CD4-positive, alpha-beta T cell treated with Interleukin-6 for 4 hours (primary cell): ENCODE measurements at places on chromosomes 7 and 10.

- DNase-seq = no peak
Observed at GRCh38 chr7:75843613-75844116, 30.1 kb upstream of the CCL24 start.

DNA sequence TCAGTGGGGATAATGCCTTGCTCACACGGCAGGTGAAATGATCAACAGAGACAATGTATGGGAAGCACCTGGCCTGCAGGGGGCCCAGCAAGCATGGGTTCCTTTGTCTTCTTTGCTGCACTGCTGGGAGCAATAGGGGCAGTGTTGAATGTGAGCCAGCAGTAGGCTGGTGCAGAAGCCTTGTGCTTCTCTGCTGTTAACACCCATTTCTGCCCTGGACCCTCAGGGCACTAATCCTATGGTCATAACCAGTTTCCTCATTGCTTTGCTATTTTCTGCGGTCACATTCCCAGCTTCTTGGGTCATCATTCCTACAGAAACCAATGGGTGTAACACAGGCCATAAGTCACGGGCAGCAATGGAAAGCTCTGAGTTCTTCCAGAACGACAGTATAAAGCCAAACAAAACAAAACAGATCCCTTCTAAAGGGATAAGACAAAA, 10.9 kb upstream of the LGI1 start:
- DNase-seq = no peak

GRCh38 chr7:111785076-111785475, 222.8 kb upstream of the IMMP2L start:
- no peak for DNase-seq

DNA sequence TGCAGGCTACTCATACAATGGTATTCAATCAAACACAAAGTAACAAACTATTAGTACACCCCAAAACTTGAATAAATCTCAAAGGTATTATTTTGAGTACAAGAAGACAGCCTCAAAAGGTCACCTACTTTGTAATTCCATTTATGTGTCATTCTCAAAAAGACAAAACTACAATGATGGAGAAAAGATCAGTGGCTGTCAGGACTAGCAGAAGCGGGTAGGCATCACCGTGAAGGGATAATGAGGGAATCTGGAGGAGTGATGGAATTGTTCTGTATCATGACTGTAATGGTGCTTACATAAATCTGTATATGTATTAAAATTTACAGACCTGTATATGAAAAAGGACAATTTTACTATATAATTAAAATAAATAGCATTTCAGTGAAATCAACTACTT, 37.0 kb downstream of the COG5 start:
- no peak for DNase-seq

- DNase-seq = peak; percentile 72
Observed at GRCh38 chr7:39951226-39952194, 1.5 kb downstream of the CDK13 start.

GRCh38 chr7:151851145-151851751, 25.7 kb downstream of the PRKAG2 start:
- DNase-seq = peak; percentile 16

GRCh38 chr7:15725051-15725450, 38.6 kb upstream of the MEOX2 start:
- DNase-seq = no peak

- DNase-seq = no peak
Observed at GRCh38 chr10:30353851-30354250, 4.8 kb upstream of the MTPAP start.

DNA sequence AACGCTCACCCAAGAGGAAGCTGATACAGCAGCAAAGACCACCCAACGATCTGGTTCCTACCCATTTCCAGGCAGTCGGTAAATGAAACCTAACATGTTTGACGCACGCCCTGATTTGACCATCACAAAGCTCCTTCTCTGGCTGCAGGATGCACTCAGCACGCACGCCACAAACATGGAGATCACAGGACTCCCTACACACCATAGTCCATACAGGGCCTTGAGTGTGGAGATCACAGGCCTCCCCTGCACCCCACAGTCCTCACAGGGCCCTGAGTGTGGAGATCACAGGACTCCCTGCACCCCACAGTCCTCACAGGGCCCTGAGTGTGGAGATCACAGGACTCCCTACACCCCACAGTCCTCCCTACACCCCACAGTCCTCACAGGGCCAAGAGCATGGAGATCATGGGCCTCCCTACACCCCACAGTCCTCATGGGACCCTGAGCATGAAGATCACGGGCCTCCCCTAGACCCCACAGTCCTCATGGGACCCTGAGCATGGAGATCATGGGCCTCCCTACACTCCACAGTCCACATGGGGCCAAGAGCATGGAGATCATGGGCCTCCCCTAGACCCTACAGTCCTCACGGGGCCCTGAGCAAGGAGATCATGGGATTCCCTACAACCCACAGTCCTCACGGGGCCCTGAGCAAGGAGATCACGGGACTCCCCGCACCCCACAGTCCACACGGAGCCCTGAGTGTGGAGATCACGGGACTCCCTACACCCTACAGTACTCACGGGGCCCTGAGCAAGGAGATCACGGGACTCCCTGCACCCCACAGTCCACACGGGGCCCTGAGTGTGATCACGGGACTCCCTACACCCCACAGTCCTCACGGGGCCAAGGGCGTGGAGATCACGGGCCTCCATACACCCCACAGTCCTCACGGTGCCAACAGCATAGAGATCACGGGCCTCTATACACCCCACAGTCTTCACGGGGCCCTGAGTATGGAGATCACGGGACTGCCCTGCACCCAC, 409.2 kb downstream of the DNAJB6 start:
- no peak for DNase-seq

DNA sequence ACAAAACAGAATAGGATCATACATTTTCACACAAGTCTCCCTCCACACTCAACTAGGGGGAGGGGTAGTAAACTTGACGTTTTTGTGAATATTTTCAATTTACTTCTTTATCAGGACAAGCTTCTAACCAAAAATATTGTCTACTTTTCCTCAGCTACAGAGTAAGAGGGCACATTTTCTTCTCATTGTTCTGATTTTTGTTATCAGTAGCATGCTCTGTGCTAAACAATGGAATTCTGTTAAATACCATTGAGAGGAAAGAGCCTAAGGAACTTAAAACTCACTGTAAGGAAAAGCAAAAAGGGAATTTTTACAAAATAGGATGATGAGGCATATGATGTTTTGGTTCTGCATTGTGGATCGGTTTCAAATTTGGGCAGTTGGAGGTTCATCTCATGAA, 41.2 kb downstream of the ANLN start:
- DNase-seq = no peak

GRCh38 chr7:127885843-127886242, 145.4 kb downstream of the LRRC4 start:
- DNase-seq = no peak

GRCh38 chr10:19488592-19489280, 327.5 kb upstream of the PLXDC2 start:
- DNase-seq = no peak

DNA sequence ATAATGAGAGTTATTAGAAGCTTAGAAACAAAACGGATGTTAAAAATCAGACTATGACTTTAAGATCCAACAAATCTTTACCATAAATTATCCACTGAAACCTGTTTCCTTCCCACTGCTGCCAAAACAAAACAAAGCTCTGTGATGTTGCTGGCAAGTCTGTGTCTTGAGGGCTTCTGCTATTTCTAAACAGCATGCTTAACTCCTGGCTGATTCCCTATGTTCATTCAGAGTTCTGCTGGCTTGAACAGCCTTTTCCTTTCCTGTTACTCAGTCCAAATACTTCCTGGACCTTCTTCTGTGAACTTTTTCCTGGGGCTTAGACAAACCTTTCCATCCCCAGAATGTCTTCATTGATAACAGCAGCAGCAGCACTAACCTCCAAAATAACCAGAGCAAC, 448.1 kb downstream of the SORCS1 start:
- DNase-seq = no peak

DNA sequence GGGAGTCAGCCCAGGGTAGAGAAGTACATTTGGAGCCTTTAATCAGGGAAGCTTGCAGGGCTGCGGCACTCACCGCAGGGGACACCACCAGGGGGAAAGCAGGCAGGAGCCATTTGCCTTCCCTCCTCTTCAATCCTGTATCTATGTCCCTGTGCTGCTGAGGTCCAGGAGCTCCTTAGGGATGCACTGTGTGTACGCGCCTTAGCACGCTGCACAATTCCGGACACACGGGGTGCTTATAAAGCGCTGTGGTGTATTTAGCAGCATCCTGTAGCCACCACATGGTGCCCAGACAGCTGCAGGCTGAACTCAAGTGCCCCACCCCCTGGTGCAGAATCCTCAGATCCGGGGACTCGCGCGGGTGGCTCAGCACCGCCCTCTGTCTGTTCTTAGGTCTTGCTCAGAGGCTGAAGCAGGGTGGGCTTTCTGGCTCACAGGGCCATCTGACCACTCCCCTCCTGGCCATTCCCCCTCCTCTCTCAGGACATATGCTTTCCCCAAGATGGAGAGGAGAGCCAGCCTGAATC, 421.4 kb downstream of the SDK1 start:
- DNase-seq = peak; percentile 56

DNA sequence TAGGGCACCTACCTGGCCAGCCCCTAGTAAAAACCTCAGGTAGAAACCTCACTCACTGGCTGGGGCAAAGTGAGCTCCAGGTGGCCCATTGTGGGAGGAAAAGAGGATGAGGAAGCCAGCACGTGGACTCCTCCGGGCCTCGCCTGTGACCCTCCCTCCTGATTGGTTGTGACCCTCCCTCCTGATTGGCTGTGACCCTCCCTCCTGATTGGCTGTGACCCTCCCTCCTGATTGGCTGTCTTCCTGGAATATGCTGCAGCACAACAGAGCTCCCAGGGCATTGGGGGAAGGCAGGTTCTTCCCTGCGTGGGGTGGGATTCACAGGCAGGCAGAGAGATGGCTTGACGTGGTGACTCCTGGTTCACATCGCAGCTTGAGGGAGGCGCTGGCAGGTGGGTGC, 343.0 kb downstream of the GLRX3 start:
- no peak for DNase-seq

GRCh38 chr10:62934258-62934657, 118.1 kb upstream of the EGR2 start:
- DNase-seq = no peak

GRCh38 chr10:78292982-78293865, 259.6 kb downstream of the RPS24 start:
- no peak for DNase-seq

GRCh38 chr10:96512524-96513304, 1.0 kb downstream of the TLL2 start:
- peak; percentile 13 for DNase-seq

DNA sequence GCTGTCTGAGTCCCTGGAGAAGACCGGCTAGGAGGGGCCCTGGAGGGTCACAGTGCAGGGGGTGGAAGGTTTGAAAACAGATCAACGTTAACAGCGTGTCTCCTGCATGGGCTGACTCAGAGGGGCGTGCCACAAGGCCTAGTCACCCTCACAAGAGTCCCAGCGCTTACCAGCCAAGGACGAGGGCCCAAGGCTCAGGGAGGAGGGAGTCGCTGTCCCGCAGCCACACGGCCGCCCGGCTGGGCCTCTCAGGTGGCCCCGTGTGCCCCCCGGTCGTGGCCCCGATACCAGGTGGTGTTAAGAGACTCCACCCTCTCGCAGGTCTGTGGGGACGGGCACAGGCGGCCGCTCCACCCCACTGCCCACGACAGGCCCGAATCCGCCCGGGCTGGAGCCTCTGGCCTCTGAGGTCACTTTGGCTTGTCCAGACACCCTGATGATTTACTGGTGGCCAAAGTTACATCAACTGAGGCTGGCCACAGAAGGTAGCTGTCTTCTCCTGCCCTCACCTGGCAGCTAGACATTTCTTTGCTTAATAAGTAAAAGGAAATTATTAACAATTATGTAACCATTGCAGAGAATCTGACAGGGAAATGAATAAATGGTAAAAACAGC, 34.0 kb downstream of the FAM20C start:
- no peak for DNase-seq
